ENCODE measurements at places on chromosomes 4 and X. TPM values are rescaled to one million over a fixed set of nuclear protein-coding genes. Genes with fewer than 3 reads are reported as not detected.
A peak's percentile ranks its signal among the peaks of the same experiment; 100 is the strongest.

The CCNQ gene
- polyA plus RNA-seq = 29.6 TPM

DNA sequence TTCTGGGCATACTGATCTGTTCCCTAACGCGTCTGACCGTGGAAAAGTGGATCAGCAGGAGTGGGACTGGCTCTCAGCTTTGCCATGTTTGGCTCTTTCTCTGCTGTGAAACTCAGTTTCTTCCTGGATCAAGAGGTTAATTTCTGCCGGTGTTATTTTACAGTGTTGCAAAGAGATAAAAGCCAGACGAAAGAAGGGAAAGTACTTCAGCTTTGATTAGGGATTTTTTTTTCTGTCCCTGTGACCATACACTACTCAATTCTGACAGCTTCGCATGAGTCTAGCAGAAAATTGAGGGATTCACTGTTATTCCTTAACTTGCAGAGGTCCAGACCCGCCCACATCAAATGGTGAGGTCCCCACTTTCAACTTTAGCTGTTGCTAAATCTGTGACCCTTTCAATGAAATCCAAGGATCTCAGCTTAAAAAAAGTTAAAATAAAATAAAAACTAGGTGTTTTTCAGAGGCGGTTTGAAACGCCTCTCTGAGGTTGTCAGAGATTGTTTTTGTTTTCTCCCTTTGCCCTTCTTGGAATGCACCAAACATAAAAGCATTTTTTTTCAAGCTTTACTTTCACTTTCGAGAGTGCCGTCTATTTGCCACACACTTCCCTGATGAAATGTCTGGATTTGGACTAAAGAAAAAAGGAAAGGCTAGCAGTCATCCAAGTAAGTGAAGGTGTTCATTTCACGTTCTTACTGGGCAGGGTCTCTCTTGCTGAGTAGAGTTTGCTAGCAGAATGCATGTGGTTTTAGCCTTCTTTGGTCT, at the start of gene TLR3:
Gene TLR3, plus strand, starts transcription at position 576 of the 768 bp plus-strand sequence. CDS start 7,464 bp downstream, outside the sequence.
- no peaks in the 10 kb centered on the region for H3K27me3 ChIP-seq
- H3K36me3 ChIP-seq = no peaks in the 10 kb centered on the region
- H3K4me3 ChIP-seq = peak within 1 kb of the TSS; percentile 71

GRCh38 chr4:167419468-167420140, 185.3 kb upstream of the SPOCK3 start:
- H3K4me3 ChIP-seq = no peak overlapping the region
- no peaks in the 10 kb centered on the region for H3K27me3 ChIP-seq
- no peak for DNase-seq
- H3K36me3 ChIP-seq = no peaks in the 10 kb centered on the region
- H3K4me1 ChIP-seq = no peaks in the 10 kb centered on the region

- no peak overlapping the region for H3K27ac ChIP-seq
These were observed 41.8 kb downstream of the RPS6KA3 start for GRCh38 chrX:20224814-20225487.

Measured in lung (tissue), 17 donors.